CD4-positive, alpha-beta T cell (primary cell): ENCODE measurements at places on chromosomes 2 and 18. TPM values are rescaled to one million over a fixed set of nuclear protein-coding genes. Genes with fewer than 3 reads are reported as not detected.

Gene GDF7
- 0.14 TPM for total RNA-seq

DNA sequence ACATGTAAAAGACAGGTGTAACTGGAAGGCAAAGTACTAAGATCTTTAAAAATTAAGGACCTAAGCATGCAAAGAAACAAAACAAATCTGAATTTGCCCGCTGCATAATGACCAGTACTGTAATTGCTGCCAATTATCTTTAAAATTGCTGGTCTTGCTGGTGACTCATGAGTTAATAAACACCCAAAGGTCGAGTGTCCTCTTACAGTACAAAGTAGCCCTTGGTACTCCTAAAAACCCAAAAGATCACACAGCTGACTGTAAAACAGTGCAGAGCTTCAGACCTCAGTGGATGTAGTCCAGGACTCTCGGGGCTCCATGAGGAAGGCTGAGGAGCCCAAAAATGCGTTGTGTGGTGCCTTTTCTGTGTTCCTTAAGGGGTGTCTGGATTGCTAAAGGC is 308.7 kb downstream of the CNTNAP5 start:
- H3K4me3 ChIP-seq = no peak overlapping the region
- no peaks in the 10 kb centered on the region for H3K27me3 ChIP-seq
- no peak for DNase-seq
- no peaks in the 10 kb centered on the region for H3K4me1 ChIP-seq
- H3K27ac ChIP-seq = no peak overlapping the region
- H3K36me3 ChIP-seq = no peaks in the 10 kb centered on the region

GRCh38 chr2:118991554-118991953 is 49.6 kb downstream of the MARCO start:
- no peaks in the 10 kb centered on the region for H3K4me1 ChIP-seq
- DNase-seq = no peak
- no peaks in the 10 kb centered on the region for H3K36me3 ChIP-seq

GRCh38 chr2:96914332-96914731 is 44.5 kb upstream of the SEMA4C start:
- H3K4me3 ChIP-seq = peak overlapping the region; percentile 42
- H3K36me3 ChIP-seq = no peaks in the 10 kb centered on the region
- no peak for DNase-seq

DNA sequence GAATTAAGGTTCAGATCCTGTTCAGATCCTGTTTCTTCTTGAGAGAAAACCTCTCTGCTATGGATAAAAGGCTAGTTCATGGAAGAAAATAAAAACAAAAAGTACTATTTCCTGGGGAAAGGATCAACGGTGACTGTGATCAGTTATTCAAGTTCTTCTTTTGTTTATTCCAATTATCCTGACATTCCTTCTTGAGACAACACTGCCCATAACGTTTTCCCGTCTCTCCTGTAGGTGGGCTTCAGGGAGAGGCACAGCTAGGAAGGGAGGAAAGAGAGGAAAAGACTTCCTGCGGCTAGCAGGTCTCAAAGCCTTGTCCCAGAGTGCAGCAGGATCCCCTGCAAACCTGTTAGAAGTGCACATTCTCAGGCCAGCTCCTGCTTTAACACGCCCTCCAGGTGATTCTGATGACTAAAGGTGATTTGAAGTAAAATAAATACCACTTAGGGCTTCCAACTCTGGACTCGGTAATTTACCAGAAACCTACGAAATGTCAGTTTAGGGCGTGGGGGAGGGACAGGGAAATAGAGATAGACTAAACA is 4.5 kb upstream of the FHL2 start:
- no peak for DNase-seq
- no peak overlapping the region for H3K27ac ChIP-seq
- H3K27me3 ChIP-seq = peaks cover 18% of the 10 kb centered on the region

DNA sequence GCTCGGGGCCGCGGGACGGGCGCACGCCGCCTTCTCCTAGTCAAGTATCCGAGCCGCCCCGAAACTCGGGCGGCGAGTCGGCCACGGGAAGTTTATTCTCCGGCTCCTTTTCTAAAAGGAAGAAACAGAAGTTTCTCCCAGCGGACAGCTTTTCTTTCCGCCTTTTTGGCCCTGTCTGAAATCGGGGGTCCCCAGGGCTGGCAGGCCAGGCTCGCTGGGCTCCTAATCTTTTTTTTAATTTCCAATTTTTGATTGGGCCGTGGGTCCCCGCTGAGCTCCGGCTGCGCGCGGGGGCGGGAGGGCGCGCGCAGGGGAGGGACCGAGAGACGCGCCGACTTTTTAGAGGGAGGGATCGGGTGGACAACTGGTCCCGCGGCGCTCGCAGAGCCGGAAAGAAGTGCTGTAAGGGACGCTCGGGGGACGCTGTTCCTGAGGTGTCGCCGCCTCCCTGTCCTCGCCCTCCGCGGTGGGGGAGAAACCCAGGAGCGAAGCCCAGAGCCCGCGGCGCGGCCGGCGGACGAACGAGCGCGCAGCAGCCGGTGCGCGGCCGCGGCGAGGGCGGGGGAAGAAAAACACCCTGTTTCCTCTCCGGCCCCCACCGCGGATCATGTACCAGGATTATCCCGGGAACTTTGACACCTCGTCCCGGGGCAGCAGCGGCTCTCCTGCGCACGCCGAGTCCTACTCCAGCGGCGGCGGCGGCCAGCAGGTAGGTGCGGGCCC is 617 bp downstream of the FOSL2 start:
- H3K4me1 ChIP-seq = peaks cover 53% of the 10 kb centered on the region
- H3K36me3 ChIP-seq = peaks cover 2% of the 10 kb centered on the region
- peak overlapping the region; percentile 79 for H3K4me3 ChIP-seq
- H3K27ac ChIP-seq = peak overlapping the region; percentile 78

DNA sequence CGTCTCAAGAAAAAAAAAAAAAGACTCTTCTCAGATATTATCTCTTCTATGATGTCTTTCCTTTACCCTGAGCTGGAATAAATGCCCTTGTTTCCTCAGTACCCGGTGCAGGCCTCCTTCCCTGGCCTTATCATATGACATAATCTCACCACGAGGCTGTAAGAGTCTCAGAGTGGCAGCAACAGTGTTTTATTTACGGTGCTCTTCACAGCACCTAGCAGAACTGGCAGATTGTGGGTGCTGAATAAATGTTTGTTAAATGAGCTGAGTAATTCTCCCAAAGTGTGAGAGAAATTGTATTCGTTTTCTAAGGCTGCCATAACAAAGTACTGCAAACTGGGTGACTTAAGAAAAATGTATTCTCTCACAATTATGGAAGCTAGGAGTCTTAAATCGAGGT is 82.8 kb upstream of the CD28 start:
- no peak overlapping the region for H3K27ac ChIP-seq
- peaks cover 10% of the 10 kb centered on the region for H3K4me1 ChIP-seq
- DNase-seq = no peak
- H3K27me3 ChIP-seq = no peaks in the 10 kb centered on the region
- no peaks in the 10 kb centered on the region for H3K36me3 ChIP-seq

- H3K4me3 ChIP-seq = no peak overlapping the region
- H3K27ac ChIP-seq = no peak overlapping the region
- DNase-seq = no peak
These were observed 124.0 kb downstream of the NRP2 start for GRCh38 chr2:205806143-205806905.

DNA sequence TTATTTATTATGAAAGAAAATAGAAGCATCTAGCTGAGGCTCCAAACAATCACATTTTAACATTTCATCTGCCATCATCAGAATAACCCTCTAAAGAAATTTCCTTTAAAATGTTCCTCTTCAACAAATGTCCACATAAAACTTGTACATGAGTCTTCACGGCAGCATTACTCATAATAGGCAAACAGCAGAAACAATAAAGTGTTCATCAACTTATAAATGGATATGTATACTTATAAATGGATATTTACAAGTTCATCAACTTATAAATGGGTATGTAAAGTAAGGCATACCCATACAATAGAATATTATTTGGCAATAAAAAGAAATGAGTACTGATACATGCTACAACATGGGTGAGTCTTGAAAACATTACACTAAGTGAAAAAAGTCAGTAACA is 33.5 kb upstream of the ASNSD1 start:
- H3K4me1 ChIP-seq = peaks cover 12% of the 10 kb centered on the region
- no peaks in the 10 kb centered on the region for H3K27me3 ChIP-seq
- no peaks in the 10 kb centered on the region for H3K36me3 ChIP-seq

GRCh38 chr2:234569776-234570430 is 73.0 kb upstream of the ARL4C start:
- peaks cover 11% of the 10 kb centered on the region for H3K27me3 ChIP-seq
- no peak overlapping the region for H3K4me3 ChIP-seq
- DNase-seq = no peak
- no peak overlapping the region for H3K27ac ChIP-seq
